ENCODE measurements at places on chromosomes 1 and 21.

- no peak for DNase-seq
Measured at GRCh38 chr21:41186755-41187536, 19.0 kb downstream of the BACE2 start.

DNA sequence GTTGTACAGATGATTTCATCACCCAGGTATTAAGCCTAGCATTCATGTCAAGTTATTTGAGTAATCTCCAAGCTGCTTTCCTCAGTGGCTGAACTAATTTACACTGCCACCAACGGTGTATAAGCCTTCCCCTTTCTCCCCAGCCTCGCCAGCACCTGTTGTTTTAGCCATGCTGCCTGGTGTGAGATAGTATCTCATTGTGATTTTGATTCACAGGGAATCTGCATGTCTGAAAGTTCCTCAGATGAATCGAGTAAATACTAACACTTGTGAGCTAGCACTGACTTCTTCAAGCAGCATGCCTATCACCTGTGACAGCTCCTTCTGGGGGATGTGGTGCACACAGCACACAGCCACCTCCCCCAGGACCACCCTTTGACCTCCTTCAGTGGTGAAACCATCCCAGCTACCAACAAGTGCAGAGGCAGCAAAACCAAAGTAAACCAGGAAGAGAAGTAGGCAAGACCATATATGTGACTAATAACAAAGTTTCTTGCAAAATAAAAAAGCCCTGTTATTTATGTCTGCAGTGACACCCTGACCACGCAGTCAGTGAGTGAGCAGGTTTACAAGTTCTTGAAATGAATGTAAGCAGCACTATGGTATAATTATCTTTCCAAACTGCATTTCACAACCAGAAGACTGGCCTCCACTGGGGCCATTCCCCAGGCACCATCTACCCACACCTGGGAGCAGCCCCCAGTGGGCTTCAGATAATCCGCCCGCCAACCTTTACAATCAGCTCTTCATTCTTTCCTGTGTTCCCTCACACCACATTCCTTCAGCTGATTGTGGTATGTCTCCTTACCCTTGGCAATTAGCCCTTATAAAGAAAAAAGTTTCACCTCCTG, 173.8 kb downstream of the ETS2 start:
- no peak for DNase-seq

DNA sequence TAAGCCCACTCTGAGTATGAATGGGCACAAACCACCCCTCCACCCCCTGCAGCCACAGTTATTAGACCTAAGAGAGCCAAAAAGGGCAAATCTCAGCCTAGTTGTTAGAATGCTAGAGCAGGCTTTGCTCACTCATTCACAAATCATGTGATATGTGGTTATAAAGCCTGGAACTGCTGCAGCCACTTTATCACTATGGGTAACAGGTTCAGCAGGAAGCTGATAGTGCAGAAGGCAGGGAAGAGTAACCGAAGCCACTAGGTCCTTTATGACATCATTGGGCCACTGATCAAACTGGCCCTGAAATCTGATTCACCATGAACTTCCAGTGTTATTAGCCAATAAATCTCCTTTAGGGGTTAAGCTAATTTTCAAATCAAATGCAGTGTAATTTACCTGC, 134.7 kb downstream of the GRIK1 start:
- DNase-seq = no peak

DNA sequence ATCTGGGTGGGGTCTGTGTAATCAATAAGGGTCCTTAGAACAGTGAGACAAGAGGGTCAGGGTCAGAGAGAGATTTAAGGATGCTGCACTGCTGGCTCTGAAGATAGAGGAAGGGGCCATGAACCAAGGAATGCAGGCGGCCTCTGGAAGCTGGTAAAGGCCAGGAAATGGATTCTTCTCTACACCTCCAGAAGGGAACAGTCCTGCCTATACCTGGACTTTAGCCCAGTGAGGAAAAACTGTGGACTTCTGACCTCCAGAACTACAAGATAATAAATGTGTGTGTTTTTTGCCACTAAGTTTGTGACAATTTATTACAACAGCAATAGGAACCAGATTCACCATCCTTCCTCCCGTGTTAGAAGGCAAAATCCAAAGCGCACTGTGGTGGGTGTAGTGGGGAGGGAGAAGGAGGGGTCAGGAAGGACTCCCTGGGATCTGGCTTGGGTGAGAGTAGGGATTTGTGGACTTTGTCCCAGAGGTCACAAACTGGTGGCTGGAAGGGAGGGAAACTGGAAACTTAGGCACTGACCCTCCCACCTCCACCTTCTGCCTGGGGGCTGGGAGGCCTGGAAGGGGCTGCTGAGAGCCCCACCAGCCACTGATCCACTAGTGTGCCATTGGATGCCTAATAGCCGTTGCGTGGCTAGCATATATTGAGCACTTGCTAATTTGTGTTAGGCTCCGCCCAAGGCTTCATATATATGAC, 5.4 kb upstream of the CELA2A start:
- no peak for DNase-seq

- DNase-seq = no peak
Measured at GRCh38 chr1:208857465-208857864, 613.3 kb upstream of the PLXNA2 start.

DNA sequence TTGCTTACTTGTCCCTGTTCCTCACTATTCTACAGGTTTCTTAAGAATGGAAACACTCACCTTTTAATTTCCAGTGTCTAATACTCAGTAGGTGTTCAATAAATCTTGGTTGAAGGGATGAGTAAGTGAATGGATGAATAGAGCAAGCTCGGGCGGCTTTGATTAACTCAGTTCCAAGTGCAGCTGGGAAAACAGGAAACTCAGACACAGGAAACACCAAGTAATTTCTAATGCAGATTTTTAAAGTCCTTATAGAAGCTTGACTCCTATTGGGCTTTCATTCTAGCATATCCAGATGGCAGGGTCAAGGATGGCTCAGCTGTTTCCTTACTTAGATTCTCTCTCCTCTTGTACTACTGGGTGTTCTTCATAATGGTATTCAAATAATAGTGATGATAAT, 14.0 kb downstream of the CAMK1G start:
- no peak for DNase-seq

DNA sequence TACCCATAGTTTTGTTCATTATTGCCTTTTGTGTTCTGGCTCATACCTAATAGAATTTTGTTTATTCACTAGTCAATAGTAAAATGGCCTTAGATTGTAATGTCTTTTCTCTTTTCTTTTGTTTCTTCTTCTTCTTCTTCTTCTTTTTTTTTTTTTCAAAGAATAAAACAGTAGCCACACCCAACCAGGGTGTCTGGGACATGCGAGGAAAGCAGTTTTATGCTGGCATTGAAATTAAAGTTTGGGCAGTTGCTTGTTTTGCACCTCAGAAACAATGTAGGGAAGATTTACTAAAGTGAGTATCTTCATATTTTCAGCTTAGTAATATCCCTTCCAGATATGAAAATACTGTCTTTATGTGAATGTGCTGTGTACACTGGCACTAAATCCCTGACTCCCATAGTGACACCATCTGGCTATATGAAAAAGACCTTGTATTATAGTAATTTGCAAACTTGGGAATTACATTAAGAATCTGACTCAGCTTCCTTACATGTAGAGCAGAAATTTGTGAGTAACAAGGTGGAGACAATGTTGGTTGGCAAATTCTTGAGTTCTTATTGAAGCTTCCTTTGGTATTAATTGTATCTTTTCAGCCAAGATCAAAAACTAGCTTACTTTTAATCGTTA, 24.6 kb downstream of the AGO4 start:
- no peak for DNase-seq

DNA sequence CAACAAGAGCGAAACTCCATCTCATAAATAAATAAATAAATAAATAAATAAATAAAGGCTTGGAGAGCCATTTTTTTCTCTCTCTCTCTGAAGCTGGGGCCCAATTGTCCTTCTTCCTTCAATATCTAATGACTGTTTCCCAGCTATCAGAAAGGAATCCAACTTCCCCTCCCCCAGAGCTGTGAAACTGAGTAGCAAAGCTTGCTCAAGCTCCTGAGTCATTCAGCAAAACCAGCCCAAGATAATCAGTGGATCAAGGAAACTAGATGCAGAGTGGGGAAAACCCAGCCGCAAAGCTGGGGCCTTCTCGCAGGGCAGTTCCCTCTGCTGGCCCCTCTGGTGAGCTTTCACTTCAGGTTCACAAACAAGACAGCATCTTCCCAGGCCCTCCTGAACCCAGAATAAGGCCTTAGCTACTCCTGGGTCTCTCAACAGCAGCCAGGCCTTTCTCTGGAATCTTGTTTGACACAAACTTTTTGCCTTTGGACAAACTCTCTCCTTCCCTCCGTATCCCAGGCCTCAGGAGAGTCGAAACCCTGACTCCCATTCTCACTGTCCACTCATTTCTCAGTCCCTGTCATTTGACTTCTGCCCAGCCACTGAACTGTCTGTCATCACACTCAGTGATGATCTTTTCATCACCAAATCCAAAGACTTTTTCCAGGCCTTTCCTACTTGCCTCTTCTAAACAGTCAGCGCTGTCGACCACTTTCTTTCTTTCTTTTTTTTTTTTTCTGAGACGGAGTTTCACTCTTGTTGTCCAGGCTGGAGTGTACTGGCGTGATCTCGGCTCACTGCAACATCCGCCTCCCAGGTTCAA, 18.0 kb upstream of the PTP4A2 start:
- DNase-seq = peak; percentile 47

GRCh38 chr1:58249388-58249736, 297.2 kb downstream of the OMA1 start:
- DNase-seq = no peak

GRCh38 chr1:248805876-248806275, 19.8 kb downstream of the SH3BP5L start:
- no peak for DNase-seq
